RWPE1 (cell line): ENCODE measurements at places on chromosomes 16 and 17.

DNA sequence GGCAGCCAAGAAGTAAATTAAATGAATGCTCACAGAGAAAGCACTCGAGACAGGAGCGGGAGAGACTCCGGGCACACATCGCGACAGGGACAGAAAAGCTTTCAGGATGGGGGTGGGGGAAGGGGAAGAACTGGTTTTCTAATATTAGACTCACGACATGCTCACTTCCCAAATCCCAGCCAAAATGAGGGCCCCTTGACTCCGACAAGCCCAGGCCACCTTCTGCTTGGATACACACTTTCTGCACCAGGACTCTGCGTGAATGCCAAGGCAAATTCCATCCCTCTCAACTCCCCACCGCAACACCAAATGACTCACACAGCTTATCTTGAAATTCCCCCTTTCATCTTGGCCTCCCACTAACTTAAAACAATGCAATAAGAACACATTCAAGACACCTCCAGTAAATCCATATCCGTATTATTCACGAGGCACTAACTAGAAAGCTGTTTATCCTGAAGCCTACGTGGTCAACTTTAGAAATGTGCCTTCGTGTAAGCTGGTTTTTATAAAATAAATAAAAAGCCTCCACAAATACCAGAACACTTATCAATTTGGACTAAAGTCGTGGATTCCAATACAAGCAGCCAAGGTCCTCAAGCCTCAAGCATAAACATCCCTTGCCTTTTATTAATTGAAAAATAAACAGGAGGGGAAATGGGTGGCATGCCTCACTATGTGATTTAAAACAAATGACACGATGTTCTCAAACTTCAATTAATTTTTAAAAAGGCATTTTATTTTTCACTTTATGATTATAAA, 46.1 kb downstream of the NXN start:
- DNase-seq: peak; percentile 92

DNA sequence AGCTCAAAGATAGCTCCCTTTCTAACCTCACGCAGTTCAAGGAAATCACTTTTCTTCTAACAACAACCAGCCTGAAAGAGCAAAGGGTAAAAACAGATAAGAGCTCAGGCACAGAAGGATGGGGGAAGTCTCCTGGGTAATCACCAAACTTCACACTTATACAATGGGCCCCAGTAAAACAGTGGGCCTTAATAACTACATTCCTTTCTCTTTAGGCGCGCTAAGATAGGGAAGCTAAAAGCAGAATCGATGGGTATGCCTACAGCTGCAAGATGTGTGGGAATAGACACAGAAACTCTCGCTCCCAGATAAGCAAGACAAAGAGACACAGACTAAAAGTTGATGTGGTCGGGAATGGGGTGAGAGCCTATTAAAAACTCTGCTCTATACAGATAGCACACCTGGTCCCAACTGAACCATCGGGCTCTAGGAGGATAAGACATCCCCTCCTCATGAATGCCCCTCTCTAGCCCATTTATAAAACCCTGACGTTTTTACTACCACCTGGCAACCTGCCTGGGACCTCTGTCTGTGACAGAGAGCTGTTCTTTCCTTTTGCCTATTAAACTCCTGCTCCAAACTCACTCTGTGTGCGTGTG, 826 bp downstream of the LYZL6 start:
- no peak for DNase-seq

DNA sequence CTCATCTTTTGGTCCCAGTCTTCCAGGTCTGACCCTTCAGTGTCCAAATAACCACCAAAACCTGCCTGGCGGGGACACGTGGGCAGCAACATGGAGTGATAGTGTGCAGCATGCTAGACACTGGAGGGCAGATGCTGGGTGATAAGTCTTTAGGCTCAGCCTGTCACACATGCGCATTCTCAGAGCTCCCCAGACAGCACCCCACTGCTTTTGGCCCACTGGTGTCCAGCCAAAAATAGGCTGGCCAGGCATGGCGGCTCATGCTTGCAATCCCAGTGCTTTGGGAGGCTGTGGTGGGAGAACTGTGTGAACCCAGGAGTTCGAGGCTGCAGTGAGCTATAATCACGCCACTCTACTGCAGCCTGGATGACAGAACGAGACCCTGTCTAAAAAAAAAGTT, 12.3 kb downstream of the GINS2 start:
- no peak for DNase-seq

- DNase-seq: no peak
Observed at GRCh38 chr16:23514381-23515152, 4.3 kb upstream of the GGA2 start.

DNA sequence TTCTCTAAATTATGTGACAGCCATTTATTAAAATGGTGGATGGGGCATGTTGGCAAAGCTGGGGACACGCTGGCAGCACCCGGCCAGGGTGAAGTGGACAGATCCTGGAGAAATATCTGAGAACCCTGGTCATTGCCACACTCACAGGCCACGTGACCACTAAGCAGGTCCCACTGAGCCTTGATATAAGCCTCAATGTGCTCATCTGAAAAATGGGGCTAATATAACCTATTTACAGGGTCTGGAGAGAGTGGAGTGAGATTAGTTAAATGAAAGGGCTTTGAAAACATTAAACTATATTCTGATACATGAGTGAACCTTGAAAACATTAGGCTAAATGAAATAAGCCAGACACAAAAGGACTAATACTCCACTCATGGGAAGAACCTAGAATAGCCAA, 108.9 kb downstream of the RBFOX3 start:
- DNase-seq: no peak

DNA sequence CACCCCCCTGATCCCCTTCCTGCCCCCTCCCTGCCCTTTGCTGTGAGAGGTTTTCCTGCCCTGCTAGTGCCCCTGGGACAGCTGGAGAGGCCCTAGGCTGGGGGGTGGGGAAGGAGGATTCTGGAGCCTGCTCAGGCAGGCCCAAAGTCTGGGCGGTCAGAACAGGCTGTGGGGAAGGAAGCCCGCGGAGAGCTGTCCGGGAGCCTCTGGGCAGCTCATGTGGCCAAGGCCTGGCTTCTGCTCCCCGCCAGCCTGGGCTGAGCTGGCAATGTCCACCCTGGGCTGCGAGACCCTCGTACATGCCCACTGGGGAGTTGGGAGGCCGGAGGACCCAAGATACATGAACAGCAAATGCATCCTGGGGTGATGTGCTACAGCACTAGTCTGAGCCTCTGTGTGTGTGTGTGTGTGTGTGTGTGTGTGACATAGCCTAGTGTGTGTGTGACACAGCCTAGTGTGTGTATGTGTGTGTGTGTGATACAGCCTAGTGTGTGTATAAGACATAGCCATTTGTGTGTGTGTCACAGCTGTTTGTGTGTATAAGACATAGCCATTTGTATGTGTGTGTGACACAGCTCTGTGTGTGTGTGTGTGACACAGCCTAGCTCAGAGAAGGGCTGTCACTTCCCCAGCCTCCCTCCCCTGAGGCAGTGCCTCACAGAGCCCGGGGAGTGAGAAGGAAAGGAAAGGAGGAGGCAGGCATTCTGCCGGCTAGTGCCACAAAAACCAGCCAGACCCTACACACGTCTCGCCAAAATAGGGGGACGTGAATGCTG, 201.4 kb upstream of the CIBAR2 start:
- peak; percentile 60 for DNase-seq
